Frontal cortex (tissue), 4 donors: ENCODE measurements at places on chromosomes 13 and 19. TPM values are rescaled to one million over a fixed set of nuclear protein-coding genes. Genes with fewer than 3 reads are reported as not detected.

DNA sequence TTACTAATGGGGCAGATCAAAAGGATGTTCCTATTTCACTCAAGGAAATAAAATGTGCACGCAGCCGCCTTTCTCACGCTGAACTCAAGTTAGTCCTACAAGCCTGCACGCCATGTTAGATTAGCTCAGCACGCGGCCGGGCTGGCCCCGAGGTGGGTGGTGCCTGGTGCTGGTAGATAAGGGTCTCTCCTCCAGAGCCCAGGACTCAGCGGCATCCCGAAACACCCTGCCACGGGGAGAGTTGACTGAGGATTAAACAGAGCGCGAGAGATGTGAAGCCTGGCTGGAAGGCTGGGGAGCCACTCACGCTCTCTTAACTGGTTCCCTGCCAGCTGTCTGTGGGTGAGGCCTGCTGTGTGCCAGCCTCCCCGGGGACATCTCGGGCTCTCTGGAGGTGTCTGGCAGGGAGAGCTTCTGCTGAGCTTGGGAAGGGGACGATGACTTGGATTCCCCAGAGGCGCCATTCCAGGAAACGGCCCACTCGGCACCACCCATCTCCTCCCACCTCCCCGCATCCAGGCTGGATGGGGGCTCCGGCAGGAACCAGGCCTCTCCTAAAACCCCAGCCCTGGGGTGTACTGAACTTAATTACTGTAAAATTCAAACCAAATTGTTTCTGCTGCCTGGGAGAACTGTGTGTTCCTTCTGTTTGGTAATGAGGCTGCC lies 122.2 kb downstream of the KDM4B start:
- no peak for DNase-seq

- DNase-seq, result no peak
Measured at GRCh38 chr19:17504030-17504429, 7.4 kb upstream of the PGLS start.

- DNase-seq, result no peak
Measured at GRCh38 chr13:59728896-59729545, 434.7 kb downstream of the DIAPH3 start.

The ZNF497 gene
- total RNA-seq, result 6.1 TPM

The SLITRK6 gene
- total RNA-seq, result 2.4 TPM
